NCI-H1930 (cell line): ENCODE measurements at places on chromosomes 4 and X.

GRCh38 chr4:161314371-161314770 lies 849.4 kb downstream of the FSTL5 start:
- no peak for DNase-seq

- DNase-seq, result no peak
These were observed 136.4 kb downstream of the MAPK10 start for GRCh38 chr4:86223472-86223871.

DNA sequence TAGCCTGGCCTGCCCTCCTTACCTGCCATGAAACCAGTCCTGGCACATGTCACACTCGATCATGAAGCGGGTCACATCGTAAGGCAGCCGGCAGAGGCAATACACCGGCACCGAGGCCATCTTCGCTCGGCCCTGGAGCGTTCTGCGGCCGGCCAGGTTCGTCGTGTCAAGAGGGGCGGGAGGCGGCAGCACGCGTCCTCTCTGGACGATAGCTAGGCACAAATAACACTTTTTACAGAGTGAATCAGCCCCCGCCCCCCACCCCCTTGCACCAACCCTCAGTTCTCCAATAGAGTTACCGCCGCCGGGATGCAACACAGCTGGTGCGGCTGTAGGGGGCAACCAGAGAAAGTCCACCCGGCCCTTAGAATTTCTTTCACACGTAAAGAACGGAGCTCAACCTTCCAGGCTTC lies 1.7 kb downstream of the PHF8 start:
- DNase-seq, result peak; percentile 17

DNA sequence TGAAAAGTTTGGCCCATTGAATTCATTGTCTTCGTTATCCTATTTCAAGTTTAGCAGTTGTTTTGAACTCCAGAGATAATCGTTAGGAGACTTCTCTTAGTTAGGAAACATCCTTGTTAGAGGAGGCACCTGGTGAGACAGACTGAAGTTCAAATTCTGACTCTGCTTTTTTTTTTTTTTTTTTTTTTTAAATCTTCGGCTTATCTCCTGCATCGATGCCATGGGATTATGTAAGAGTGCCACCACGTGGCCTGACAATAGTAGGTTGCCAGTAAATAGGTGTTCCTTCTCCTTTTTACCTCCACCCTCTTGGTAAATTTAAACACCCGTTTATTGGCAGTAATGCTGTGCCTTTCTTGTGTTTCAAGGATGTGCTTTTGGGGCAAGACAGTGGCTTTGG lies 149.3 kb downstream of the SOWAHB start:
- DNase-seq, result no peak

- no peak for DNase-seq
These were observed 4.2 kb downstream of the CENPVL3 start for GRCh38 chrX:51614353-51615012.

DNA sequence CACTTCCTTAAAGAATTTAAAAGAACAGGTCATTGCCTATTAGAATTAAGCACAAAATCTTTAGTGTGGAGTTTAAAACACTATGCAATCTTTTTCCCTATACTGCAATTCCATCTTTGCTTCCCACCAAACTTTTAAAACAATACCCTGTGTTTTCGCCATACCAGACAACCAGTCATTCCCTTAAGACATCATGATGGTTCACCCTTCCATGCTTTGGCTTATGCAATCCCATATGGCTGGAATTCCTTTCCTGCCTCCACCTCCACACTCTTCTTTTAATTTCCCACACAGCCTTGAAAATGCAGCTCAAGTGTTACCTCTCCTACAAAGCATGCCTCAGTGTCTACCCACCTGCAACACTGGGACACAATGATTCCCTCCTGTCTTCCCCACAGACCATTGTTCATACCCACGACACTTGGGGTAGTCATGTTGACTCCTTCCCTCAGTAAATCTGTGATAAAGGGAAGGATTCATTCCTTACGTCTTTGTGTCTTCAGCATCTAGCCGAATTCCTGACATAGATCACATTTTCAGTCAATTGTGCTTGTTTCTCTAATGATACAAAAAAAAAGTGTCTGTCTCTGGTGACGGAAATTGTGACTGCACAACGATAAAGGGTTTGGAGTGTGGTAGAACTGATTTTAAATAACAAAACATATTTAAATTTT lies 166.3 kb downstream of the FNIP2 start:
- no peak for DNase-seq

DNA sequence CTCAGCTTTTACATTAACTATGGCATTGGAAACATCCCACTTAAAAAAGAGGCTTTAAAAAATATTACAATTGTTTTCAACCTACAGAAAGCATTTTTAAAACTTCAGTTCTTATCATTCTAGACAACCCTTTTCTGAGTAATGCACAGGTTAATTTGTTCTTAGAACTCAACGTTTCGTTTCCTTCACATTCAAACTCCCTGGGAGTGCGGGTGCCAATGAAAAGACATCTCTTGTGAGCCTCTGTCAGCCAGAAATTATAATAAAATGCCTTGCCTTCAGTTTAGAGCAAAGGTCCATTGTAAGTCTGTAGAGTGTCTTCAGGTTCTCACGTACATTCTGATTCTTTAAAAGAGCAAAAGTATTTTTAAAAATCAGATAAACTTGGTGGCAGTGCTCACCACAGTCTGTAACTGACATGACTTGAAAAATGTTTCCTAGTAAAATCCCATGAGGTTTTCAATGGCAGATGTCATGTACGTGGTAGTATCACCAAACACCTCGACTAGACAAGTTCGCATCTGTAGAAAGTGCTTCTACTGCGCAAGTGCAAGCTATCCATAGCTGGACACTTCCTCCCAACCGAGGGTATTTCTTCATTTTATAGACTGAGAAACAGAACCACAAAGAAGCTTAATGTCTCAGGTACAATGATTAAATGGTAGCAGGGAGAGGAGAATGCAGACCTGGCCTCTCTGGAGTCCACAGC lies 65.8 kb downstream of the HAUS3 start:
- no peak for DNase-seq

GRCh38 chr4:121454251-121454979 lies 73.6 kb upstream of the QRFPR start:
- DNase-seq, result no peak

DNA sequence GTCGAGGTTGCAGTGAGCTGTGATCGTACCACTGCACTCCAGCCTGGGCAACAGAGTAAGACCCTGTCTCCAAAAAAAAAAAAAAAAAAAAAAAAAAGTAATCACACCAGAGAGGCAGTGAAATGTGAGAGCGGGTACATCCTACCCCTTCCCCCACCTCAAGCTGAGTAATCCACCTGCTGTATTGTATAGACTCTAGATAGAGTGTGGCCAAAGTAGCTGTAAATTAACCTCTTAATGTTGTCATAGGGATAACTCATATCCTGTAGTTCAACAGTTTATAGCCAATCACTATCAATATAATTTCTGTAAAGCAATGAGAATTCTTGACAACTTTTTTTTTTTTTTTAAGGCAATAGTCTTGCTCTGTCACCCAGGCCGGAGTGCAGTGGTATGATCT lies 30.8 kb downstream of the TNIP2 start:
- DNase-seq, result no peak

DNA sequence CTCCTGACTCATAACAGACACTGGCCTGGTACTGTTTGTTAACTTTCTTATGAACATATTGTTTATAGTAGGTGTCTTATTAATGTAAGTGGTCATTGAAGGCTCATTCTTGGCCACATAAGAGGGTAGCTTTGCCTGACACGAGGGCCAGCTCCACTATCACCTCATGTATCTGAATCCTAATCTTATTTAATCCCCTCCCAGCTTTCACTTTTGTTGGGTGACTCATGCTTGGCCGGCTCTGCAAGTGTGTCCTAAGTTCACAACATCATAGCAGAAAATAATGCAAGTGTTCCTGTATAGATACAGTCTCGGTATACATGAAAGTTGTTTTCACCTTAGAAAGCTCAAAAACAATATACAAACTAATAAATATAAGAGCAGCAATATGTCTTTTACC lies 283.8 kb downstream of the IQCM start:
- no peak for DNase-seq

- no peak for DNase-seq
These were observed 587.9 kb downstream of the TLL1 start for GRCh38 chr4:166460769-166461550.

DNA sequence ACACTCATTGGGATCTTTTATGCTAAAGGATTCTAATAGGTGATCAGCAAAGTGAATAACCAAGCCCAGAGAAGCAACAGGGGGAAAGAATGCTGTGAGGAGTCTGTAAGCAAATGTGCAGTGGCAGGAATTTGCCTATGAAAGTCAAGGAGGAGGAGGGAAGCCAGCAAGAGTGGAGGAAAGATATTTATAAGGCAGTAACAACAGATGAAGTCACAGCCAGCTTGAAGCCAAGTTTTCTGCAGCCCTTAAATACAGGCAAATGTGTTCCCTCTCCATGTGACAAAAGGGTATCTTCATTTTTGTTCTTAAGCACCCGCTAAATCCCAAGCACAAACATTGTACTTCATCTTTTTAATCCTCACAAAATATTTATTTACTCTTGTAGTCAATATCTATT lies 275.0 kb upstream of the CLNK start:
- no peak for DNase-seq

DNA sequence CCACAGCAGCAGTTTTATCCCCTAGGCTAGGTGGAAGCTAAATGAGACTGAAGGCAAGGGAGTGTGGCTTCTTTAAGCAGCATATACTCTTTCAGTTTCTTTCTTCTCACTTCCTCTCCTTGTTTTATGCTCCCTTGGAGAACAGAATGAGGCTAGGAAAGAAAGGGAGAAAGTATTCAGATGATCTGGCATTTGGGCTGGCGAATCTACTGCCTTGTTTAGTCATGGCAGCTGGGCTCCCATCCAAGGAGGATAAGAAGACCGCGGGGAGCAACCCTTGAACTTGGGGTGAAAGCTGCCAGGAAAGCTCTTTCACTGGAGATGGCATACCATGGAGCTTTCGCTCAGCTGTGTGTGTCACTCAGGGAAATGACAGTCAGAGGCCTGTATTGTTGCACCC lies 72.1 kb downstream of the ARHGEF38 start:
- no peak for DNase-seq

GRCh38 chrX:107894038-107894437 lies 68.4 kb downstream of the MID2 start:
- DNase-seq, result peak; percentile 4

DNA sequence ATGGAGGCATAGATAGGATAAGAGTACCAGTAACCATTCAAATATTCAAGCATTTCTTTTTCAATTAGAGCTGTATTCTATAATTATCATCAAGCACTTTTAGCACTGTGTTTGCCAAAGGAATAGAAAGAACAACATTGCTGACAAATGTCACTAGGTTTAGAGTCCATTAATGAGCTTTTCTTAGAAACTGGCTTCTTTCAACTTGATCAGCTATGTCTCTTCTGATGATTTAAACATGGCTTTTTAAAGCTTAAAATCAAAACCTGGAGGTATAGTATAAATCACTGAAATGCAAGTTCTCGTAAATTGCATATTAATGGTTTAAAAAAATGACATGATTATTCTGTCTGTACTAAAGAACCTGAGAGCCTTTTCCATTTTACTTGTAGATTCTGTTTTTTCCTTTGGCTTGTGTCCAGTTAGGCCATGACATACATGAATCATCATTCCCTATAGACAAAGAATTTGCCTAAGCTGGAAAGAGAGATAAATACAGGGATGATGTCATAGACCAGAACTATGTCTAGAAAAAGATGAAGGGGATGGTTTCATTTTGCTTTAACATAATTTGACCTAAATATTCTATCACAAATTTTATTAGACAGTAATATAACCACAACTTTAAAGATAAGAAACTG lies 340.1 kb upstream of the CTSO start:
- no peak for DNase-seq

GRCh38 chr4:3202836-3203820 lies 45.8 kb upstream of the MSANTD1 start:
- DNase-seq, result no peak

DNA sequence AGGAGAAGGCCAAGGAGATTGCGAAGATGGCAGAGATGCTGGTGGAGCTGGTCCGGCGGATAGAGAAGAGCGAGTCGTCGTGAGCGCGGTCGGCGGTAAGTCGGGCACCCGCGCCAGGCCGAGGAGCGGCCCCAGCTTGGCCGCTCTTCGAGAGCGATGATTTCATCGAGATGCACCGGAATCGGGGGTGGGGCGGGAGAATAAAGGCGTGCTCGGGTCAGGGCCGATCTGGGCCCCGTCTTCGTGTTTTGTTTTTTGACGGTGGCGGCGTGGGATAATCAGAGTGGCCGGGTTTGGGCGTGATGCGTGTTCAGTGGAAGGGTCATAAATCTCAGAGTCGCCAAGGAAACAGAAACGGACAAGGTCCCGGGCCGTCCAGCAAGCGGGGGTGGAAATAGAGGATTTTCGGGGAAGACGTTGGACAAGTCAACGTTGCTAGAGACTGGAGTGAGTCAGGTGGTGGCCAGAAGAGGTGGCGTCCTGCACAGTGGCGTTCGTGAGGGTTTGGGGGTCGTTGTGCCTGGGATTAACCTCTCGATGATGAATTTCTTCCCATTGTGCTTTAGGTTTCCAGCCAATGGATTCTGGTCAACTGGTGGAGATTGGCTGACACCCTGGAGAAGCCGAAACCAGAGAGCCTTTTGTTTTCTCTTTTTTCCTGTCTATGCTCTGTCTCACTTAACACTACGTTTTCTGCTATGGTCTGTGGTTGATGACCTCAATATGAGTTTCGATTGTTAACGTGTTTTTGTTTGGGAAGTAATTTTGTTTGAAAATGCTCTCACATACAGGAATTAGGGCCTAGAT lies 882 bp downstream of the MRFAP1 start:
- no peak for DNase-seq

DNA sequence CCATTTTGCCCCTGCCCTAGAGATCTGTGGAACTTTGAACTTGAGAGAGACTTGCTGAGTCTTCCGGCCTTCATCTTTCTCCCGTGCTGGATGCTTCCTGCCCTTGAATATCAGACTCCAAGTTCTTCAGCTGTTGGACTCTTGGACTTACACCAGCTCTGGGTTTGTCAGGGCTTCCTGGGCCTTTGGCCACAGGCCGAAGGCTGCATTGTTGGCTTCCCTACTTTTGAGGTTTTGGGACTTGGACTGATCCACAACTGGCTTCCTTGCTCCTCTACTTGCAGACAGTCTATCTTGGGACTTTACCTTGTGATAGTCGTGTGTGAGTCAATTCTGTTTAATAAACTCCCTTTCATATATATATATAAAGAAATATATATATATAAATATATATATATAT lies 1071.0 kb downstream of the ADGRL3 start:
- no peak for DNase-seq

- DNase-seq, result no peak
These were observed 76.0 kb upstream of the GPM6B start for GRCh38 chrX:13892856-13893255.

DNA sequence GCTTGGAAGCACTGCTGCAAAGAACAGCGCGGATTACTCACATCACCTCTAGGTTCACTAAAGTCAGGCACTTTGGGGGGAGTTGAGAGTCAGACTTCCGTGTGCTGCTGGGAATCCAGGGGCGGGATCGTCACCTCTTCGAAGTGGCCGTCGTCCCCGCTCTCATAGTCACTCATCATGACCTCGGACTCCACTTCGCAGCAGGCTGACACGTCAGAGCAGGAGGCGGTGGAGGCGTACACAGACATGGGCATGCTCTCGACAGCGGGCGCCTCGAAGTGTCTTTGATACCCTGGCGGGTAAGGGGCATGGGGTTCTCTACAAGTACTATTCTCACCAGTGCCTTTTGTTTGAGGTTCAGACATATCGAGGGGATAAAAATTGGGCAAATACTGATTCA lies 33.1 kb upstream of the MTNR1A start:
- DNase-seq, result no peak

GRCh38 chrX:130080791-130081367 lies 29.4 kb downstream of the ELF4 start:
- no peak for DNase-seq

- DNase-seq, result no peak
These were observed 92.0 kb upstream of the BMPR1B start for GRCh38 chr4:94665500-94666404.

GRCh38 chr4:8221476-8221875 lies 22.4 kb downstream of the SH3TC1 start:
- DNase-seq, result no peak
